ENCODE measurements at places on chromosomes 3 and 15. TPM values are rescaled to one million over a fixed set of nuclear protein-coding genes. Genes with fewer than 3 reads are reported as not detected.

The LRRN1 gene
- total RNA-seq: 1.2 TPM

DNA sequence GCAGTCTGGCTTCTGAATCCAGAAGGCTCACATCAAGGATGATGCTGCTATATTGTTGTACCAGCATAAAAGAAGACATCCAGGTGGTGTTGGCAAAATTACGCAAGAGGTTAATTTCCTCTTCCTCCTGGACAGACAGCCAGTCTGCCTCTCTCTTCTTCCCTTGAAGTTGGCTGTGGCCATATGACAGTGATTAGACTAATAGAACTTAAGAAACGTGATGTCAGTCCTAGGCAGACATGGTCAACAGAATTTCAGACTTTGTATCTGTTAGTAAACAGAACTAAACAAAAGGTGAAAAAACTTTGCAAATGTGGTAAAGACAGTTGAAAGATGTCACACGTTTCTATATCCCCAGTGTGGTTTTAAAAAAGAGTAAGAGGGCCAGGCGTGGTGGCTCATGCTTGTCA lies 465.2 kb upstream of the NR2F2 start:
- DNase-seq: no peak

The ANKRD34C gene
- total RNA-seq: not detected

The GOLGA6D gene
- not detected for total RNA-seq

DNA sequence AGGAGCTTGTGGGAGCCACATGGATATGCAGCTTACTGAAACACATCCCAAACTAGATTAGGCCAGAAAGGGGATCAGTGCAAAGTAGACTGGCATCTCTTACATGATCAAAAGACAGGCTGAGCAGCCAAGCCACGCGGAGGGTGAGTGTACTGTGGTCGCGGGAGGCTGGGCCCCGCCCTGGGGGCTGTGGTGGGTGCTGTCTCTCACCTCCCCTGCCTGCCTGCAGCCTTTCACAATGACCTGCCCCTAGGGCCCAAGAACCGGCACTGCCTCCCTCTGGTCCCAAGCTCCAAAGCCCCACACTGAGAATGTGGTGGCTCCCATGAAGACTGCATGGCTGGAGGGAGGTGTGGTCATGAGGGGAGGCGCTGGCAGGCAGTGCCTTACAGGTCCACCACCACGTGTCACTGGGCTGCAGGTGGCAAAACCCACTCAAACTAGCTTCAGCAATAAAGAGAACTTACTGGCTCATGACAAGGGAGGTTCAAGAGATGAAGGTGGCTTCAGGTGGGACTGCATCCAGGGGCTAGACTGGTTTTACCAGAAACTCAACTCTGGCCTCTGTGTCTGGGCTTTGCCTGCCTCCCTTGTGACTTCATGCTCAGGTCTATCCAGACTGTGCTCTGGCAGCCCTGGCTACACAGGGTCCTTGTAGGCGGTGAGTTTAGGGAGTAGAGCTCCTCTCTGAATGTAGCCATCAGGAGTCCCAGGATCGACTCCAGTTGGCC lies 27.4 kb upstream of the PLXND1 start:
- no peak for DNase-seq

DNA sequence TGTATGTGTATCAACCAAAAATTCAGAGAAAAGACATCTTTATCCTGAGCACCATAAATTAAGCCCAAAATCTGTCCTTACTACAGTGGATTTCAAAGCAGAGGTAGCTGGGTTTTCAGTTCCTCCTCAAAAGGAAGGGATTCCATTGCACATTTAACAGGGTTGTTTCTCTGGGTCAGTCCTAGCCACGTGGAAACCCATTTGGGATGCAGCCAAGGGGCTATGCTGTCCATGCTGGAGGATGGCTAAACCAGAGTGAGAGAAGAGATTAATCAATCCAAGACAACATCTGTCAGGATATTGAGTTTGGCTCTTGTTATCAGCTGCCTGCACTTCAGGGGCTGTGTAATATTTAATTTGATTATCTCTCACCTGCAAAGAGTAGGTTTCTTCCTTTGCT lies 28.1 kb downstream of the LSAMP start:
- DNase-seq: no peak

DNA sequence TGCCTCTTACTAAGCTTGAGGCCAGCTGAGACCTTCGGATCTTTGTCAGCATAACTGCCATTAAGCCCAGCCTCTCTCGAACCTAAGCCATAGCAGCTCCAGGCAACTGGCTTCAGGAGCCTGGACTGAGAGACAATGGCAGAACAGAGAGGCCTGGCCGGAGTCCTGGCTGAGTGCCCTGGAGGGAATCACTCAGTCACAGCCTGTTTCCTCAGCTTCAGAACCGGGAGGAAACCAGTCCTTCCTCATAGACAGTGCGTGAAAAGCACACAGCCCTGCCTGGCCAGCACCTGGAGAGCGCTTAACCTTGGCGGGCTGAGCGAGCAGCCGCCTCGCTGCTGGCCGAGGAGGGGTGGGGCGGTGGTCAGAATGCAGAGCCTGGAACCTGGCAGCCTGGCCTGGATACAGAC lies 21.6 kb downstream of the RNU5B-1 start:
- DNase-seq: no peak

- no peak for DNase-seq
Measured at GRCh38 chr15:59835776-59836175, 146.7 kb upstream of the BNIP2 start.

- DNase-seq: peak; percentile 64
Measured at GRCh38 chr3:51929420-51930003, 12.2 kb downstream of the RRP9 start.

The MOBP gene
- total RNA-seq: not detected

DNA sequence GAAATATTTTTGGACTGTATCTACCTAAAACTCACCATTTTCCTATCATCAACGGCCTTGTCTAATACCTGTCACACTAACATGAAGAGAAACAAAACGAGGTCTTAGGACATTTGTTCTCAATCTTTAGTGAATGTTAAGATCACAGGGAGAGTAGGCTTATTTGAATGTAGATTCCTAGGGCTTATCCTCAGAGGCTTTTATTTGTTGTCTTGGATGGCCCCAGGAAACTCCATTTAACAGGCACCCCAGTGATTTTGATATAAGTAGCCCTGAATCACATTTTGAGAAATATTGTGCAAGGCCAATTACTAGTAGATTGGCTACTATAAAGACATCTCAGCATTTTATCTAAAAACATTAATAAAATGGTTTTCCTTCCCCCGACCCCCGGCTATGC lies 367.4 kb downstream of the GAP43 start:
- DNase-seq: no peak

The CCDC174 gene
- total RNA-seq: 20.4 TPM

GRCh38 chr3:17179381-17180205 lies 294.8 kb downstream of the PLCL2 start:
- DNase-seq: no peak

DNA sequence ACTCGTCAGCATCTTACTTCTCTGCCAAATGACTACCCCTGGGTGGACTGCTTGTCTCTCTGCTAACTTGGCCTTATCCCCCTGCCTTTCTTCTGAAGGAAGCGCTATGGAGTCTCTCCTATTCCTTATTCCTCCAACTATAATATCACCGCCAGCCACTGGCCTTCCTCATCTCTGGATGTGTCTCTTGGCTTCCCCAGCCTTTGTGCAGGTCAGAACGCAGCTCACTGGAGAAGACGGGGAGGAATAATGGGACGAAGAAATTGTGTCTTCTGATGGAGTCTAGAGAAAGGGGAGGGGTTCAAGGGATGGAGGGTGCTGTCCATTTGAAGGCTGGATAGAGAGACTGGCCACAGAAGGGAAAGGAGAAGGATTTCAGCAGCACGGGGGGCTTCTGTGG lies 16.9 kb downstream of the ITGA11 start:
- peak; percentile 64 for DNase-seq

DNA sequence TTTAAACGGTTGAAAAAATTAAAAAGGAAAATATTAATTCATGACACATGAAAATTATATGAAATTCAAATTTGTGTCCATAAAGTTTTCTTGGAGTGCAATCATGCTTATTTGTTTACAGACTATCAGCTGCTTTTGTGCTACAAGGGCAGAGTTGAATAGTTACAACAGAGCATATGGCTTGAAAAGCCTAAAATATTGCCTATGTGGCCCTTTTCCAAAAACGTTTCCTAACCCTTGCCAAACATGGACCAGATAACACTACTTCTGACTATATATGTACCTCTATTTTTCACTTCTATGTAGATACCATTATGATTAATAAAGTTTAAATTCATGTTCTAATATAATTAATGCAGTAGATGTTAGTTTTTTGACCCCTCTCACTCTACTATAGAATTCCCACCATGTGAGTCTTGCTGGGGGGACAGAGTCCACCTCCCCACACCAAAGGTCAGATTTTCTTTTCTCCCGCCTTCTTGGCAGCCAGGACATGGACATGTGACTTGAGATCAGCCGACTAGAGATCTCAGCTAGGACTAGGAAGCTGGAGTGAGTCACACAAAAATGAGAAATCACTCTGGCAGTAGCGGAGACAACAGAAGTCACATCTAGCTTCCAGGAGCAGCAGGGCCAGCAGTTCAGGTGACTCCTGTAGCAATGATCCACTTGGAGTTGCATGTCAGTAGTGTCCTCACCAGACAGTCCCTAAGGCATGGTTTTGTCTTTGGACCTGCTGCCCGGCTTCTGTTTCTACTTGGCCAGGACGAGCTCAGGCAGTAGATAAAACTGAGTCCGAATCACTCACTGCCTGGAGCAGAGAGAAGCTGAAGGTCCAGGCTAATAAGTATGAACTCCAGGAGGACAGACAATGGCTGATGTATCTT lies 22.4 kb downstream of the CIAO2A start:
- no peak for DNase-seq

DNA sequence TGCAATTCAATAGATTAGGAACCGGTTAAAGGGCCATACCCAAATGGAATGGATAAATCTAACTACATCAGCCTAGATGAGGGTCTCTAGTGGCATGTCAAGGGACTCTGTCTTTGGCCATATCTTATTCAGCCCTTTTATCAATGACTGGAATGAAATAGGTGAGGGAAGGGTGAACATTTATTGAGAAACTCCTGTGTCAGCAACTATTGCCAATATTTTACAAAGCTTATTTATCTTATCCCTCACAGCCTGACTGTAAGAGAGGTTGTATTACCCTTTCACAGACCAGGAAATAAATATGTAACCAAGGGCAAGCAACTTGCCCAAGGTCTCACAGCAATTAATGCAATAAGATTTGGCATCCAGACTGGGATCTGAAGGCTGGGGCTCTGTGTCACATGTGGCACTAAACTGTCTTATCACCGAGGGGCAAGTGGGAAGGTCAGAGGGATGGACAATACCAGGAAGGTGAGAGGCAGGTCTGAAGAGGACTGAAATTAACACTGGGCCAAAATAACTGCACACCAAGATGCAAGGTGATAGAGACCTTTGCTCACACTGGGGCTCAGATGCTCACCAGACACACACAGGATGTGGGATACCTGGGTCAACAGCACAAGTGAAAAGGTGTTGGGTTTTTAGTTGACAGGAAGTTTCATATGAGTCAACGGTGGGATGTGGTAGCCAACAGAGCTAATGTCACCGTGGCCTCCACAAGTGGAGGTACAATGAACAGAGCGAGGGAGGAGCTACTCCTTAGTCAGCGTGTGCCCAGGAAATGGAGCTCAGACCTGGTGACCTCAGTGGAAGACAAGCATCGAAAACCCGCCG lies 261.3 kb downstream of the RPLP1 start:
- no peak for DNase-seq

The GADL1 gene
- total RNA-seq: not detected

DNA sequence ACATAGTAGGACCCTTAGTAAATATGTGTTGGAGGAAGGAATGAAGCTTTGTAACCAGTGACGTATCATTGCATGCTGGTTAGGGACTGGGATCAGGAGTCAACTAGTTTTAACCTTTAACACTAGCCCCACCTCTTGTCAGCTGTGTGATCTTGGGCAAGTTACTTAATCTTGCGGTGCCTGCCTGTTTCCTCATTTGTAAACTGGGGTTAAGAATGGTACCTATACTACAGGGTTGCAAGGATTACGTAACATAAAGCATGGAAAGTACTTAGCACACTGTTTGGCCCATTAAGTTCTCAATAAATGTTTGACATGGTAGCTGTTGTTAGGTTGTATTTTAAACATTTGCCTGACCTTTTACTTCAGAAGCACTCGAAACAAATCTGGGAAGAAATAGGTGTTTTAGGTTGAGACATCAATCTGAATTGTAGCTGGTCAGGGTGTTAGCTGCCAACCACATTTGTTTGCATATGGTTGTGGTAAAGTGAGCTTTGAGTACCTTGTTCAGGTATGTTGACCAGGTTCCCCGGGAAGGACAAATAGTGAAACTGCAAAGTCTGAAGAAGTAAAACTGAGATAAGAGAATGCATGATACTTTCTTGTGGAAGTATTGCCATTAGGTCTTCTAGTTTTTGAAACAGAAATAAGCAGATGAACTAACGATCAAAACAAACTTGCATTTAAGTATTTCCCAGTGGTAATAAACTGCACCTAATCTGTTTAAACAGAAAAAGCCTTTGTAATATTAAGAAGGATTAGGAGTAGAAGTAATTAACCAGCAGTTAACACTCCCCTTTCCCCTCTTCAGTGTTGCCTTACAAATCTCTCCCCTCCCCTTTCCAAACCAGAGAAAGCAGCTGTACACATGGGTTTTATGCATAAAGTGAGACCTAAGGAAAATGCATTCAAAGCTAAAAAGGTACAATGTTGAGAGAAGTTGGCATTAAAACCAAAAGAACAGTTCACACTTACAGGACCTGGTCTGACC lies 25.8 kb upstream of the SCAANT1 start:
- DNase-seq: no peak

- no peak for DNase-seq
Measured at GRCh38 chr3:178645503-178645902, 109.3 kb downstream of the KCNMB2 start.

The NDUFB5 gene
- total RNA-seq: 74.7 TPM

DNA sequence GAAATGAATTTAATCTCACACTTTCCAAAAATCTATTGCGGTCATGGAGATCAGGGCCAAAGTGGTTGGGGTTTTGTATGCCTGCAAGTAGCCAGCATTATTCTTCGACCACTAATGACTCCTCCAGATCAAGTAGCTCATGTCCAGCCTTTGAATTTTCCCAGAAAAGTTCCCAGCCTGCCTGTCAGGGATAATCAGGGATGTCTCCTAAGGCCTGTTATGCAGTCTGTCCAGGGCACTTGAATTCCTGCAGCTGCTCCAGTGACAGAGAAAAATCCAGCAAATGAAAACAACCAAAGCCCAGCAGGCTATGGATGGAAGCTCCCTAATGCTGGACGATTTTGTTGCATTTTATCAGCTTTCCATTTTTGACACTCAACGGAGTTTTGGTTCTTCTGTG lies 215.4 kb downstream of the ADAMTSL3 start:
- no peak for DNase-seq

GRCh38 chr3:42430781-42431532 lies 20.5 kb upstream of the LYZL4 start:
- DNase-seq: no peak

GRCh38 chr3:175432376-175433025 lies 573.4 kb downstream of the NAALADL2 start:
- no peak for DNase-seq

GRCh38 chr15:88256279-88257230 lies at the start of gene NTRK3:
Gene NTRK3 (minus strand): TSS chr15:88256739. CDS start chr15:88256153, 586 bp downstream.
- no peak for DNase-seq

DNA sequence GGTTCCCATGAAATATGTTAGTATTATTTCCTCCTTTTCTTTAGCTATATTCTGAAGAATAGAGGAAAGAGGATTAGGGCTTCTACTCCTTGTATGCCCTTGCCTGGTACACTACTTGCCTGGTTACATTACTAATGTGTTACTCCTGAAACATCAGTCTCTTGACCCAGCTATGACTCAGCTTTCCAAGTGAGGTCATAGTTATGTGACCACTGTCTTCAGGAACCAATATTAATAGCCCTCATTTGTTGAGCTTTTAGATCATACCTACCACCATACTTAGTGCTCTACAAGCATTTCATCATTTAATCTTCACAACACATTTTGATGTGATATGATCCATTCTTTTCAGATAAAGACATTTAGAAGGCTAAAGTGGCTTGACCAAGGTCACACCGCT lies 60.3 kb downstream of the CMSS1 start:
- no peak for DNase-seq

Data from osteocyte (in vitro differentiated cells).